Left lung (tissue), 14 donors: ENCODE measurements at places on chromosomes 16 and 17.
A peak's percentile ranks its signal among the peaks of the same experiment; 100 is the strongest.

- DNase-seq: no peak
Measured at GRCh38 chr17:45814622-45815606, 29.8 kb upstream of the SPPL2C start.

GRCh38 chr17:53571342-53571741 is 251.4 kb upstream of the KIF2B start:
- no peak for DNase-seq

- no peak for DNase-seq
Measured at GRCh38 chr16:2761886-2762583, 9.6 kb downstream of the SRRM2 start.

- DNase-seq: no peak
Measured at GRCh38 chr16:85699628-85700027, 10.9 kb upstream of the GINS2 start.

DNA sequence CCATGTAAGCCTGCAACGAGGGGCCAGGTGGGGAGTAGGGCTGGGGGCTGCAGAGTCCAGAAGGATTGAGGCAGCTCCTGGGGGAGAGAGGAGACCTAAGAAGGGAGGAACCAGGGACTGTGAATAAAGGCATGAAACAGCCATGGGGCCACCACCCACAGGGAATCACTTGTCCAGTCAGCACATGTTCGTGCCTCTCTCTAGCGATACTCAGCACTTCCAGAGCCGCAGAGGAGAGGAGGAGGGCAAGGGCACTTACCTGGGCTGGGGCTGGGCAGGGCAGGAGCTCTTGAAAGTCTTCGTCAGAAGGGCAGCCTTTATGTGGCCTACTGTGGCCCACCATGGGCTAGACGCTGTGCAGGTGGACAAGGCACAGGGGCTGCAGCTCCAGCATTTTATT is 24.2 kb downstream of the CACNA1G start:
- no peak for DNase-seq

GRCh38 chr17:1009229-1010085 is 12.5 kb downstream of the TIMM22 start:
- DNase-seq: no peak

GRCh38 chr17:16046966-16047365 is 47.3 kb downstream of the TTC19 start:
- DNase-seq: no peak

- DNase-seq: no peak
Measured at GRCh38 chr16:16184594-16184993, 38.7 kb downstream of the ABCC6 start.

GRCh38 chr16:66223176-66223780 is 143.2 kb upstream of the CDH5 start:
- DNase-seq: no peak

- no peak for DNase-seq
Measured at GRCh38 chr16:31335431-31335830, 19.5 kb upstream of the ITGAX start.

- no peak for DNase-seq
Measured at GRCh38 chr17:47708864-47709541, 15.0 kb downstream of the TBKBP1 start.

DNA sequence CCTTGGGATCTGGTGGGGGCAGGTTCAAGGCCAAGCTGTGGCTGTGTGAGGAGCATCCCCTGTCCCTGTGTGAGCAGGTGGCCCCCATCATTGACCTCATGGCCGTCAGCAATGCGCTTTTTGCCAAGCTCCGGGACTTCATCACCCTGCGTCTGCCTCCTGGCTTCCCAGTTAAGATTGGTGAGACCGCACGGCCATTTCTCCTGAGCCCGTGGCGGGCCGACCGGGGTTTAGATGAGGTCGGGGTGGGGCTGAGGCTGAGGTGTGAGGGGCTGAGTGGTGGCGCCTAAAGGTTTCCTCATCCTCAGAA is 10.7 kb downstream of the CORO6 start:
- DNase-seq: no peak

DNA sequence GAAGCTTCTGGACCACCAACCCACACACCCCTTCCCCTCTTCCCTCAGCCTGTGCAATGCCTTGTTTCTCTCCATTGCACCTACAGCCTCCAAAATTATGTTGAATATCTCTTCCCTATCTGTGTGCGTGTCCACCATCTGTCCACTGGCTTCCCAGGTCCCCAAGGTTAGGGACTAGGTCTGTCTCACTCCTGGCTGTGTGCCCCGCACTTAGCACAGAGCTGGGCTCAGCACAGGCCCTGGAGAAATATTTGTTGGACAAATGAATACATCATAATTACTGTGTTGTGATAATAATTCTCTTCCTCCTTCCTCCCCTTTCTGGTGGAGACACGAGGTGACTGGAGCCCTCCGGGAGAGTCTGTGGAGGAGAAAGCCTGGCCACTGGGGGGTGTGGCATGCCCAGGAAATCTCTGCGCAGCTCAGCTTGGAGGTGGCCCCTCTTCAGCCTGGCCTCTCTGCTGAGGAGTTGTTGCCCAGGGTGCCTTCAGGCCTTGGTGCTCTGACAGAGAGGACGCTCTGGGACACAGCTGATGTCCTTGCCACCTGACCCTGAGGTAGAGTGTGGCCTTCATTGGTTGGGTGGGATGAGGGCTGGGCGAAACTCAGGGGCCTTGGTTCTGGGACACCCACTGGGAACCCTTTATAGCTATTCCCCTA is 3.3 kb upstream of the BRD7 start:
- peak; percentile 65 for DNase-seq

- DNase-seq: no peak
Measured at GRCh38 chr16:2482708-2483534, 8.0 kb downstream of the TBC1D24 start.

DNA sequence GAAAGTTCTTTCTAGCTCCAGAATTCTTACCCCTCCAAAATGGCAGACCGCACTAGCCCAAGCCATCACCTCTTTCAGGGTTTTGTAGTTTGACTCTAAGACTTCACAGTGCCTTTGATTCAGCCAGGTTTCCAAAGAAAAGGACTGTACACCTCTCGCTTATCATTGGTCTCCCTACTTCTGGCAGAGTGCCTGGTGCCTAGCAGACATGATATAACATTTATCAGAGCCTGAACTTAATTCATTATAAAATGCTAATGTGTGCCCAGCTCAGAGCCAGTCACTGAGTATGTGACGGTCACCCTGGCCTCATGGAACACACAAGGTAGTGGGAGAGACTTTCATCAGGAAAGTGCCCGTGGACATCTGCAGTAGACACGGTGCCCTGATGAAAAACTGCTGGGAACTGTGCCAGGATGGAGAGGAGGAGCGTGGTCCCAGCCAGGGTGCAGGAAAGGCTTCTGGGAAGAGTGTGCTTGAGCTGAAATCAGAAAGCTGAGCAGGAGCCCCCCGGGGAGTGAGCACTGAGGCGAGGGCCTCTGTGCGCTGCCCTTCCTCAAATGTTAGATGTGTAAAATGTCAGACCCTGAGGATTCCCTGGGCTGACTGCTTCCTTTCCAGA is 34.3 kb upstream of the LGALS9 start:
- DNase-seq: no peak

DNA sequence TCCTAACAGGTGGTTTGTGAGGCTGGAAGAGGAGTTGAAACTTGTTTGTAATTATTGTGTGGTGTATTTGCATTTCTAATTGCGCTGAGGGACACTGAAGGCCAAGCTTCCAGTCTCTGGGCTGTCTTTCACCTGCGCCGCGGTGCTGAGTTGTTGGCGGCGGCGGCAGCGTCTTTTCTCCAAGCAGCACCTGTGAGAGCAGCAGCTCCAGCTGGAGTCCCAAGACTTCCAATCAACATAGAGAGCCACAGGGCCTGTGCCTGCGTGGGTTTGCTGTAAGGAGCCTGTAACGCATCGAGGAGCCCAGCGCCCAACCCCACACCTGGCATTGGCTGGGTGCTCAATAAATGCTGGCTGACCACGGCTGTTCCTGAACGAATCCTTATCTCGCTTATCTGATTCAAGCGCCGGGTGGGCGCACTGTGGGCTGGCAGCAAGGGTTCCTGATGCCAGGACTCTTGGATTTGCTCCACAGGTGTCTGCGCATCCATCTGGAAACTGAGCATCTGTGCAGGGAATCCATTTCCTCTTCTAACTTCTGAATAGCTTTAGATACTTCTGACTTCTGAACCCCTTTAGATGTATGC is 138.1 kb downstream of the ASIC2 start:
- DNase-seq: no peak

GRCh38 chr17:4313221-4314114 is 49.7 kb upstream of the ANKFY1 start:
- no peak for DNase-seq

DNA sequence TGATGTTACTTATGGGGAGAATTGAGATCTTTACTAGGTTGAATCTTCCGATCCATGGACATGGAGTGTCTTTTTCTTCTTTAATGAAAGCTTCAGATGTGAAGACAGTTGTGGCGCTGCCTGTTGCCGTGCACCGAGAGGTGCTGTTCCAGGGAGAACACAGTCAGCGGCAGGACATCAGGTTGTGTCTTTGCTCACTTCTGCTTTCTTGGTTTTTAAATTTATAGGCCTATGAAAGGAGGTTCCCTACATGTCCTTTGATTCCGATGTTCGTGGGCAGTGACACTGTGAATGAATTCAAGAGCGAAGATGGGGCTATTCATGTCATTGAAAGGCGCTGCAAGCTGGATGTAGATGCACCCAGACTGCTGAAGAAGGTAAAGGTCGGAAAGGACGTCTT is 49.8 kb downstream of the SEC14L1 start:
- no peak for DNase-seq

- DNase-seq: no peak
Measured at GRCh38 chr16:29804455-29805231, 1.7 kb upstream of the MAZ start.

GRCh38 chr16:2027024-2028010 is 615 bp downstream of the NHERF2 start:
- DNase-seq: peak; percentile 80

DNA sequence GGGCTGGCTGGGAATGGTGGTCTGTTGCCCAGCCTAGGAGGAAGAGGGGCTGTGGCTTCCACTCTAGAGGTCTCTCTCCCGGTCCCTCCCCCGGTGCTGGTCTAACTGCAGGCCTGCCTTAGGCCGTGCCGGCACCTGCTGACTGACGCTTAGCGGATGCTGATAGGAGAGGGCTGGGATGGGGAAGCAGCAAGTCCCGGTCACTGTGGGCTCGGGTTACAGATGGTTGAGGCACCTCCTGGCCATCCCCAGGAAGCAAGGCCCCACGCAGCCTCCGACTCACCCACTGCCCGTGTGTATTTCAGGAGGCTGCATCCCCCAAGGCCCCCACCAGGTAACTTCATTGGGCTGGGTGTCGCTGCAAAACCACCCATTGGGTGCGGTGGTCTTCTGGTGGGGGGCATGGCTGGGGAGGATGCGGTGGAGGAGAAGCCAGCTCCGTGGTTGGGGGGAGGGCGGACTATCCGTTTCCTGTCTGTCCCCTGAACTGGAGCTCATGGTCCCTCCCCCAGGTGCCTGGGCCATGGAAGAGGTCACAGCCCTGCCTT is 278.9 kb downstream of the SEC14L1 start:
- no peak for DNase-seq

- no peak for DNase-seq
Measured at GRCh38 chr16:29826342-29826695, 6.1 kb downstream of the MVP start.

GRCh38 chr17:30352240-30352814 is 18.5 kb upstream of the TMIGD1 start:
- no peak for DNase-seq

GRCh38 chr16:55052741-55053415 is 122.2 kb downstream of the IRX5 start:
- DNase-seq: no peak

- no peak for DNase-seq
Measured at GRCh38 chr17:6027342-6028024, 42.7 kb upstream of the WSCD1 start.

GRCh38 chr17:19291646-19292376 is 54.6 kb downstream of the EPN2 start:
- DNase-seq: no peak

GRCh38 chr16:57277586-57277985 is 6.9 kb downstream of the PLLP start:
- DNase-seq: no peak

DNA sequence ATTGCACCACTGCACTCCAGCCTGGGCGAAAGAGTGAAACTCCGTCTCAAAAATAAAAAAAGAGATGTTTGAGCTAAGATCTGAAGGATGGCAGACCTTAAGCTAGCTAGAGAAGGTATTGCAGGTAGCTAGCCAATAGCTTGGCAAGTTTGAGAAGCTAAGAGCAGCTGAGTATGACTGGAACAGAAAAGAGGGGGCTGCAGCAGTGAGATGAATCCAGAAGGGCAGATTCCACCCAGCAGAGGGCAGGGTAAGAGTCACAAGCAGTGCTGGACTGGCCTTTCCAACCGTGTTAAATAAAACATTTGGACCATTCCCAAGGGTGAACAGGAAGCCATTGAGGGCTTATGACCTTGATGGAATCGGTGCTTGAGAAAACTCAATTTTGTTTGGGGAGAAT is 5.7 kb upstream of the PHAF1 start:
- DNase-seq: no peak

DNA sequence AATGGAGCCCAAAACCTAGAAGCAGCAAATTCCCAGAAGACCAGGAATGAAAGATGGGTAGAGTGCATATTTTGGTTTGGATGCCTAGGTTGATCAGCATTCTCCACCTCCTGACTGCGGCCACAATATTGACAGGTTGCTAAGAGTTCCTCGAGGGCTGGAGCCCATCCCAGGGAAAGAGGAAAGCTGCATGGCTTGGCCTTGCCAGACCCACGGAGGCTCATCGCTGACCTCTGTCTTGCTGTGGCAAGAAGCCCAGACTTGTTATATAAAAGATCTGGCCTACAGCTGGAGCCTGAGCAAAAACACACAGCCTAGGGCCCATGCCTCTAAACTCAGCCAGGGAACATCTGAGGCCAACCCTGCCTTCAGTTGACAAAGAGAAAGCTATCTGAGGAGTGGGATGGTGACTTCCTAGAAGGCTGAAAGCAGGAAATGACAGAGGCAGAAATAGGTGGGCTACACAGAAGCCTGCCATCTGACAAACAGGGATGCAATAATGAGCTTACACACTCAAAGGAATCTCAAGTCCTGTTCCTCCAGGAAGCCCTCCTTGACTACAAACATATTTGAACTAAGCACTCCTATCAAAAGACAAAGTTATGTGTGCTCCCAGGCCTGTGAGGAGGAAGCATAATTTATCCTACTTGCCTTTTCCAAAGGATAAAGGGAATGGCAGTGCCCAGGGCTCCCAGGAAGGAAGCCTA is 22.5 kb upstream of the SLC35B1 start:
- DNase-seq: peak; percentile 67

- DNase-seq: no peak
Measured at GRCh38 chr16:82094942-82095540, 60.0 kb downstream of the HSD17B2 start.

DNA sequence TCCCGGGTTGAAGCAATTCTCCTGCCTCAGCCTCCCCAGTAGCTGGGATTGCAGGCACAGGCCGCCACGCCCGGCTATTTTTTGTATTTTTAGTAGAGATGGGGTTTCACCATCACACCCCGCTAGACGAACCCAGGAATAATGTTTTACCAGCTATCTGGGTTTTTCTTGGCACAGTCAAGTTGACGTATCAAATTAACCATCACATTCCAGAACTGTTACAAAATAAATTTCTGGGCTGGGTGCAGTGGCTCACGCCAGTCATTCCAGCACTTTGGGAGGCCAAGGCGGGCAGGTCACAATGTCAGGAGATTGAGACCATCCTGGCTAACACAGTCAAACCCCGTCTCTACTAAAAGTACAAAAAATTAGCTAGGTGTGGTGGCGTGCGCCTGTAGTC is 501.2 kb downstream of the SHISA9 start:
- DNase-seq: no peak
